Progenitor cell of endocrine pancreas (in vitro differentiated cells): ENCODE measurements at places on chromosomes 11 and 22. TPM values are rescaled to one million over a fixed set of nuclear protein-coding genes. Genes with fewer than 3 reads are reported as not detected.

The SHANK2 gene
- total RNA-seq, result 97.8 and 104 TPM in 2 replicates

The LGR4 gene
- total RNA-seq, result 138 and 154 TPM in 2 replicates

The GAL gene
- 1.5 and 2.2 TPM in 2 replicates for total RNA-seq

The RRM1 gene
- 76.4 and 79.9 TPM in 2 replicates for total RNA-seq

The CCDC87 gene
- 0.89 and 1.1 TPM in 2 replicates for total RNA-seq

DNA sequence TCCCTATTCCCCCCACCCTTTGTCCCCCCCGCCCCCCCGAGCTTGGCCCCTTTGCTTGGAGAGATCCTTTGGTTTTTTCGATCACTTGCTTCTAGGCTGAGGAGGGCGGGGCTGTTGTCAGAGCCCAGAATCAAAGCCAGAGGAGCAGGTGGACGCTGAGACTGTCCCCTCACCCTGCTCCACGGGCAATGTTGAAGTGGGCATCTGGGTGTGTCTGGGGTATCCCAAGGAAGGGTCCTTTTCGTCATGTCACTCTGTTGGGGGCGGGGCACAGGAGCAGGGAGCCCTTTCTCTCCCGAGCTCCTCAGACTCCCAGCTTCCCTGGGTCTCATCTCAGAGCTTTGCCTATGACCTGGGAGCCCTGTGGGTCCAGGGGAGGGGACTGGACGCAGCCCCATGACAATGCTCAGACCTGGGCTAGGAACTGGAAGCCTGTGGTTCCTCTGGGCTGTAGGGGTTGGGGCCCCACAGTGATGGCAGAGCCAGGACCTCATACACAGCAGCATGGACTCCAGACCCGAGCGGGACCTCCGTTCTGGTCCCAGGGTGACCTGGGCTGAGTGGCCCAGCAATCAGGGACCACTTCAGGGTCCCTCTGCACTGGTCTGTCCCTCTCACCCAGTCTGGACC lies 2.9 kb upstream of the APOBEC3A start:
- peaks cover 7% of the 10 kb centered on the region for H3K4me1 ChIP-seq
- peaks cover 33% of the 10 kb centered on the region for H3K27me3 ChIP-seq
- H3K4me3 ChIP-seq, result no peak overlapping the region
- no peak overlapping the region for H3K27ac ChIP-seq
- no peak for DNase-seq

DNA sequence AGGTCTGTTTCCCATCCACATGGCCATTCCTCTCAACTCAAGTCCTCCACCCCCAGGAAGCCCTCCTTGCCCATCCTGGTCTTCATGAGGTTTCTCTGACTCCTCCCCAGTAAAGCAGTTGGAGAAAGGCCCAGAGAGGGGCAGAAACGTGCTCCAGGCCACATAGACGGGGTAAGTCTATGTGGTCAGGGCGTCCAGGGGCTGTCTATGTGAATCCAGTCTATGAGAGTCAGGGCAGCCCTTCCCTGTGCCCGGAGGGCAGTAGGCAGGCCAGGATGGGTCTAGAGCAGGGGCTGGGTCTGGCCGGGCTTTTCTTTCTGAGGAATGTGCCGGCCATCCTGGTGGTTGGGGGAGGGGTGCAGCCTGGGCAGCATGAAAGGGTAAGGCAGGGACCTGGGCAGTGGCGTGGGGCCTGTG lies 11.7 kb downstream of the GUCD1 start:
- no peaks in the 10 kb centered on the region for H3K27me3 ChIP-seq
- H3K4me3 ChIP-seq, result no peak overlapping the region
- no peak overlapping the region for H3K27ac ChIP-seq
- no peaks in the 10 kb centered on the region for H3K4me1 ChIP-seq

DNA sequence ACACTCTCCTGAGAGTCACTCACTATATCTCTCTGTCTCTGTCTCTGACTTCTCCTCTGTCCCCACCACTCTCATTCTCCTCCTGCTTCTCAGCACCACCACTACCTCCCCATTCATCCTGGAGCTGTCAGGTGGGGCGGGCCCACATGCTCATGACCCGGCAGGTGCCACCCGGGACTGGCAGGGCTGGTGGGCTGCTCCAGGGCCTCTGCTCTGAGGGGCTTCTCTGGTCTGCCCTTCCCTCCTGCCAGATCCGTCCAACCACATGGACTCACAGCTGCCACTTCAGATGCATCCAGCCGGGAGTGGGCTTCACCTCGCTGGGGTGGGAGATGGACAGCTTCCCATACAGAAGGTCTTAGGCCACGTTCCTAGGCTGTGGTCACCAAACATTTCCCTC lies 4.8 kb upstream of the EMID1 start:
- H3K4me3 ChIP-seq, result no peak overlapping the region
- DNase-seq, result no peak
- H3K27me3 ChIP-seq, result peaks cover 12% of the 10 kb centered on the region
- H3K27ac ChIP-seq, result no peak overlapping the region

- H3K36me3 ChIP-seq, result no peaks in the 10 kb centered on the region
- no peak overlapping the region for H3K27ac ChIP-seq
- peaks cover 37% of the 10 kb centered on the region for H3K4me1 ChIP-seq
- no peak for DNase-seq
- H3K4me3 ChIP-seq, result no peak overlapping the region
These were observed 10.4 kb downstream of the PACSIN2 start for GRCh38 chr22:43004362-43005035.

DNA sequence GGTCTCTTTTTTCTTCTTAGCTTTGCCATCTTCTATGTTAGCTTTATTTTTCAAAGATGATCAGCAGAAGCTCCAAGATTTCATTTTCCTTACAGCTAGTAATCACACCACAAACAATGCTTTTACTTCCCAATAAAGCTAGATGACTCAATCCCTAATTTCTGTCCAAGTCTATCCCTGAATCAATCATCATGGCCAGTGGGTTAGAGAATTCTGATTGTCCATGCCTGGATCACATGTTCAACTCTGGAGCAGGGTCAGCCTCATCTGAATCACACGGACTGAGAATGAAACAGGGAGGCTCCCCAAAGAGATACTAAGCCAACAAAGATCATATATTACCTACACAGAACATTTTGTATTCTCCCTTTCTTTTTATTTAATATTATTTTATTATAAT lies 79.6 kb downstream of the BBOX1 start:
- H3K27me3 ChIP-seq, result no peaks in the 10 kb centered on the region
- no peaks in the 10 kb centered on the region for H3K4me1 ChIP-seq
- no peak overlapping the region for H3K27ac ChIP-seq
- peaks cover 2% of the 10 kb centered on the region for H3K36me3 ChIP-seq
- H3K4me3 ChIP-seq, result no peak overlapping the region

GRCh38 chr11:7548659-7549274 lies 35.0 kb downstream of the PPFIBP2 start:
- H3K27me3 ChIP-seq, result no peaks in the 10 kb centered on the region
- peak; percentile 26 for DNase-seq
- peaks cover 1% of the 10 kb centered on the region for H3K36me3 ChIP-seq

DNA sequence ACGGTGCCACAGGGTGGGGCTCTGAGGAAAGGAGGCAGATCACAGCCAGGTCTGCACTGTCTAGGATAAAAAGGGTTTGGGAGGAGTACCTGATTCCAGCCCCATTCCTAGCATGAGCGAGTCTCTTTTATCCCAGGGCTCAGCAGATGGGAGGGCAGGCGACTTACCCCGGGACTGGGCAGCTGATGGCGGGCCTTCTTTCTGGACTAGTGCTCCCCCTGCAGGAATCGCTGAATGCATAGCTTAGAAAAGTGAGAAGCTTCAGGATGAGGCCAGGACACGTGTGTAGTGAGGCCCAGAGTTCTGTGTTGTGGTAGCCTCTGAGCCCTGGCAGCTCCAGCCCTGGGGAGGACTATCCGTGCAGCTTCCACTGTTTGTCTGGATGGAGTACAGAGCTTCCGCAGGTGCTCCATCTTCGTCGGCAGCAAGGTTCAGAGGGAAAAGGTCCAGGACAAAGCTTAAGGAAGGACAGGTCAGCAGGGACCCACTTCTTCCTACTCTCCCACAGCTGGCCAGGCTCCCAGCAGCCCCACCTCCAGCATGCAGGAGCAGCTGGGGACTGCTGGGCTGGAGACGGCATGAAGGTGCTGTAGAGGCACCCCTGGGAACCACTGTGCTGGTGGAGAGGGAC lies 30.4 kb downstream of the COMMD9 start:
- peak; percentile 46 for DNase-seq
- H3K4me1 ChIP-seq, result peaks cover 2% of the 10 kb centered on the region
- H3K4me3 ChIP-seq, result no peak overlapping the region
- no peaks in the 10 kb centered on the region for H3K36me3 ChIP-seq
- H3K27me3 ChIP-seq, result peaks cover 28% of the 10 kb centered on the region
- H3K27ac ChIP-seq, result no peak overlapping the region

- H3K4me3 ChIP-seq, result no peak overlapping the region
- no peaks in the 10 kb centered on the region for H3K4me1 ChIP-seq
- DNase-seq, result no peak
- H3K27me3 ChIP-seq, result no peaks in the 10 kb centered on the region
- H3K36me3 ChIP-seq, result peaks cover 23% of the 10 kb centered on the region
These were observed 8.5 kb downstream of the RNH1 start for GRCh38 chr11:498297-499181.

DNA sequence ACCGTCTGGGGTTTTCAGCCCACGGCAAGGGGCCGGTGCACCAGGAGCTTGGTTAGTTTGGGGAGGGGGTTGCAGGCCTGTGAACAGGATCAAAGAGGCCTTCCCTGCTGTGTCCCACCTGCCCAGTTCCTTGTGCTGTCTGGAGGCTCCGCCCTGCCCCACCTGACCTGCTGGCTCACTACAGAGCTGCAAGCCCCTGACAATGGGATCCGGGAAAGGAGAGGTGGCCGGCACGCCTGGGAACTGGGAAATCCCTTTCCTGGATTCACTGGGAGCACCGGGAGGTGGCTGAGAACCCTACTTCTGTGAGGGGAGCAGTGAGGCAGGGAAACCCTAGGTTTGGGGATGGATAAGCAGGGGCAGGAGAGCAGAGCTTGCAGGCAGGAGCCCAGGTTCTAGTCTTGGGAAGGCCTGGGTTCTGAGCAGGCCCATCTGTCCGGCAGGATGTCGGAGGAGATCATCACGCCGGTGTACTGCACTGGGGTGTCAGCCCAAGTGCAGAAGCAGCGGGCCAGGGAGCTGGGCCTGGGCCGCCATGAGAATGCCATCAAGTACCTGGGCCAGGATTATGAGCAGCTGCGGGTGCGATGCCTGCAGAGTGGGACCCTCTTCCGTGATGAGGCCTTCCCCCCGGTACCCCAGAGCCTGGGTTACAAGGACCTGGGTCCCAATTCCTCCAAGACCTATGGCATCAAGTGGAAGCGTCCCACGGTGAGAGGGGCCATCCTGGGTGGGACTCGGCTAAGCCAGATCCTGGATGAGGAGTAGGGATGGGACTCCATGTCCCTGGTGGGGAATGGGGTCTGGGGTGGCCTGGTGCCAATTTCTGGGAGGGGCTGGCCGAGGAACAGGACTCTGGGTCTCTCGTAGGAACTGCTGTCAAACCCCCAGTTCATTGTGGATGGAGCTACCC lies 786 bp downstream of the CAPN1 start:
- H3K36me3 ChIP-seq, result peaks cover 12% of the 10 kb centered on the region
- peaks cover 17% of the 10 kb centered on the region for H3K4me1 ChIP-seq
- no peaks in the 10 kb centered on the region for H3K27me3 ChIP-seq
- peak overlapping the region; percentile 96 for H3K27ac ChIP-seq
